Activated T-helper 1 cell treated with Interleukin-2 at 50 U/mL for 16 hours (primary cell): ENCODE measurements at places on chromosomes 16 and 17.

GRCh38 chr17:48444516-48445247, 14.7 kb upstream of the SKAP1 start:
- DNase-seq: no peak

DNA sequence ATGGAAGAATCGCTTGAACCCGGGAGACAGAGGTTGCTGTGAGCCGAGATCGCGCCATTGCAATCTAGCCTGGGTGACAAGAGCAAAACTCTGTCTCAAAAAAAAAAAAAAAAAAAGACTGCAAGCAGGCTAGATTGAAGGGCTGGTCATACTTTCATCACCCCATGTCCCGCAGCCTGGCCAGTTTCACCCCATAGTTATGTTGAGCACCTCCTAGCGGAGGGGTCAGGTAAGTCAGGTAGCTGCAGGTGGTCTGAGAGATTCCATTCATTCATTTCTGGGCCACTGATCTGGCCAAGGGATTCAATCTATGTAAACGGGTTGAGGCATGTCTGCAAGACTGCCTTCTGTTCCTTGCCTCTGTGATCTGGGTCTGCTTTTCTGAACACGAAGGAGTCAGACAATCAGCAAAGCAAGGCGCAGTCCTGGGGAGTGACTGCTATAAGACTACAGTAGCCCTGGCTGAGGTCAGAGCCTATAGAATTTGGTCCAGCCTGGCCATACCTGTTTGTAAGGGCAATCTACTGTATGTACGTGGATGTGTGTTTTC, 23.6 kb upstream of the BPTF start:
- no peak for DNase-seq

DNA sequence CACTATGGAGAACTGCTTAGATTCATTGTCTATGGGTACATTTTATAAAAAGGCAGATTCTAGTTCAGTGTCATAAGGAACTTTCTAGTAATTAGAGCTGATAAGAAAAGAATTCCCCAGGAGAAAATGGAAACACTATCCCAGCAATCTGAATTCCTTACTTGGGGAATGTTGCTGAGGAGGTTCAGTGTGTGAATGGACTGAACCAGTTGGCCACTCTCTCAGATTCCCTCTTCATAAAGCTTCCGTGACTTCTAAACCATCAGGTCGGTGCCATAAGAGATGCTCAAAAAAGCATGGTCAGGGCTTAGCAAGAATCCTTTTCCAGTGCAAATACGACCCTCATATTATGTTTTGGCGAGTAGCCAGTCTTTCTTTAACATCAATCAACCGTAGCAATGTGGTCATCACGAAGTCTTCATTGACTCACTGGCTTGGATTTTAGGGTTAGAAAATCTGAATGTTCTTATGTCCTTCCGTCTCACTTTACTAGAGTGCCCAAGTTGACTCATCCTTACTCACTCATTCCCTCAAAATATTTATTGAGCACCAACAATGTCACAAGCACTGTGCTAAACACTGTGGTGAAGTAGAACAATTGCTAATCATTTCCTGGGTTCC, 102.7 kb upstream of the HLF start:
- DNase-seq: no peak

DNA sequence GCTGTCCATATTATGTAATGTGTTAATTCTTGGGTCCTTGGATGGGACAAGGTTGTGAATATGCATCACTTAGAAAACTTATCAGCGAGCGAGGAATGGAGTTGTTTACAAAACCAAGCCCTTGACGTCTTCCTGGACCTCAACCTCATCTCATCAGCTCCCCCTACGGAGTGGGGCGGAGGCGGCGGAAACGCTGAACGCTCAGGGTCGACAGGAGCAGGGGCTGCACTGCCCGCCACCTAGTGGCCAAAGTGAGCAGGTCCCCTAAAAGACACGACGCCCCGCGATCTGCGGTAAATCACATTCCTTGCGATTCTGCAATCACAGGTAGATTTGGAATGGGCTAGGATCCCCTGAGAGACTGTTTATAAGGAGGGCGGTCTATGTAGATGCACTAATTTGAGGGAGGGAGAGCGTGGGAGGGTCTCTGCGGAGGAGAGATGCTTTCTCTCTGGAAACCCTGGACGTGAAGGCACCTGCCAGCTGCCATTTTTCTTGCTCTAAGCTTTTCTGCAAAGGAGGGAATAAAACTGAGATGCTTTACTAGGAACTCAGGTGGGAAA, 5.4 kb upstream of the ICAM2 start:
- DNase-seq: peak; percentile 90

GRCh38 chr16:21277927-21278706, at the start of gene CRYM:
TSS of gene CRYM (minus strand) at chr16:21278290. CDS start at chr16:21278251, 39 bp downstream.
- DNase-seq: no peak

GRCh38 chr17:42772945-42773289, 332 bp upstream of the VPS25 start:
- DNase-seq: no peak

DNA sequence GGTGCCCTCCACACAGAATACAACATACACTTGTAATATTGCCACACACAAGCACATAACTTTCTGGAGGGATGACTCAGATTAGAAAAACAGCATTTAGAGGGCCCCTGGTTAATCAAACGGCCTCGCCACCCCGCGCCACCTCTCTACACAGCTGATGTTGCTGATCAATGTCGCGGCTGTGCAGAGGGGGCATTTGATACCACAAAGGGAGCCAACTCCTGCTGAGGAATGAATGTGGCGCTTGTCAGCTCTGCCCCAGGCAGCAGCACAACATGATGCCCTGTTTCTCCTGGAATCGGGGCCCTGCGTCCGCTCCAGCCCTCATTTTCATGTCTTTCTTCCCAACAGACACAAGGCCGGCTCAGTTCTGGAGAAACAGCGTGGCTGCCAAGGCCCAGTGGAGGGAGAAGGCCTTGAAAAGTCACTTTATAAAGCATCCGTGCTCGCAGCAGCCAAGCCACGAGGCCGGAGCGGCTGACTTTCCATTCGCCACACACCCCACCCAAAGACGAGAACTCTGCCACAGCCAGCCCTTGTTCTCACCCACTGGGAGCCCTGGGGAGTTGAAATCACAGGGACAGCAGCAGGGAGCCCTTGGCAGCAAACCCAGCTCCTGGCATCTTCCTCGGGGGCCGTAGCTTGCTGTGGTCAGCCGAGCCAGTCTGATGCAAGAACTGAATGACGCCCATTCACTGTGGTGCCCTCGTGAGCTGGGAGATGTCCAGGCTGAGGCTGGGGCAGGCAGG, 65.6 kb downstream of the XYLT1 start:
- DNase-seq: no peak

DNA sequence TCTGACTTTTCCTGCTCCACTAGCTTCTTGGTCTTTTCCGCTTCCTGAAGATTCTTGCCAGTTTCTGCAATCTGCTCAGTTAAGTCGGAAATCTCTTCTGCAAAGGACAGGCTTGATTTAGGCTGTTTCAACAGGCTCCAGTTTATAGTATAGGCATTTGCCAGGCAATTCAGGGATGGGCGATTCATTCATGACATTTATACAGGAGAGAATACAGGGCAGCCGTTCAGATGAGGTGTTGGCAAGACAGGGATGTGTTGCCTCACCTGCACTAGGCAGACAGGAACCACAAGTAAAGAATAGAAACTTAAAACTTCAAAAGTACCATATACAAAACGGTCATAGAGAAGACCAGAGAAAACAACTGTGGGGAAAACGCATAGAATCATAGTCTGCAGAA, 61.7 kb downstream of the MYH13 start:
- DNase-seq: no peak

DNA sequence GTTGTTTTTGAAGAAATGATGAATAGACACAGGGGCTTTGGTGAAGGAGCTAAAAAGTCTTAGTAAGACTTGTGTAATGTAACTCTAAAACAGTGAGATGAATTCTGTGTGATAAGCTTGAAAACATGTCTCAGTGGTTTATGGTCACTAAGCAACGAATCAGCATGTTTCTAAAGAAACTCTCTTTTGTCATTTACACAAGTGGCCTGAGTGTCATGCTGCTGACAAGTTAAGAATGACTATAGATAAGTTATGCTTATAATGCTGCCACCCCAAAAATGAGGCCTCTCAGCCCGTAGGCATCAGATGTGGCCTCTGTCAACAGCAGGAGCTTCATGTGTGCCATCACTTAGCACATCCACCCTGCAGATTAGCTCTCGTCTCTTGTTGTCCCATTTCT, 8.7 kb downstream of the COX10 start:
- DNase-seq: no peak

- no peak for DNase-seq
Observed at GRCh38 chr17:82112181-82112913, 14.3 kb upstream of the FASN start.

DNA sequence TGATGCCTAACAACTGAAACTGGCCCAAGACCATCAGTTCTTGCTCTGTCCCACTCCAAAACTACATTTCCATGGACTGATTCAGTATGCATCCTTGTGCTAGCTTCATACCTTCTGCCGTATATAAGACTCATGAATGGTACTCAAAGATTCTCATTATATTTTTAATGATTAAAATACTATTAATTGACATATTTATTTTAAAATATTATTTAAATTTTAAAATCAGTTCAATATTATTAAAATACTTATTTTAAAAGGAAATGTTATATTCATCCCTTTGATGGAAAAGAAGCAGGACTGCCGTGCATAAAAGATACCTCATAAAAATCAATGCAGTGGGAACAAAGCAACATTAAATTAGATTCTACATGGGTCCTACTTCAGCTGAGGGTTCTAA, 153.4 kb downstream of the AXIN2 start:
- DNase-seq: no peak

DNA sequence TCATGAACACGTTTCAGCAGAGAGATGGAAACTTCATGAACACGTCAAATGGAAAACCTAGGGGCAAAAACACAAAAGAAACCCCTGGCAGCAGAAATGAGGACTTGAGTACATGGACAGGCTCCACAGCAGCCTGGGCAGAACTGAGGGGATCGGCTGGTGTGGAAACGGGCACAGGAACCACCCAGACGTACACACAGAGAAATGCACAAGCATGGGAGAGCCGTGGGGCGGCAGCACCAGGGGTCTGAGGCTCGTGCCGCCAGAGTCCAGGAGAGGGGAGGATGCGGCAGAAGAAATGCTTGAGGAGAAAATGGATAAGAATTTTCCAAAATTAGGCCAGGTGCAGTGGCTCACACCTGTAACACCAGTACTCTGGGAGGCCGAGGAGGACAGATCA, 30.0 kb downstream of the MAP1LC3B start:
- no peak for DNase-seq

GRCh38 chr17:80604009-80604669, 59.5 kb downstream of the RPTOR start:
- no peak for DNase-seq

GRCh38 chr17:54194268-54194667, 371.5 kb downstream of the KIF2B start:
- DNase-seq: no peak

DNA sequence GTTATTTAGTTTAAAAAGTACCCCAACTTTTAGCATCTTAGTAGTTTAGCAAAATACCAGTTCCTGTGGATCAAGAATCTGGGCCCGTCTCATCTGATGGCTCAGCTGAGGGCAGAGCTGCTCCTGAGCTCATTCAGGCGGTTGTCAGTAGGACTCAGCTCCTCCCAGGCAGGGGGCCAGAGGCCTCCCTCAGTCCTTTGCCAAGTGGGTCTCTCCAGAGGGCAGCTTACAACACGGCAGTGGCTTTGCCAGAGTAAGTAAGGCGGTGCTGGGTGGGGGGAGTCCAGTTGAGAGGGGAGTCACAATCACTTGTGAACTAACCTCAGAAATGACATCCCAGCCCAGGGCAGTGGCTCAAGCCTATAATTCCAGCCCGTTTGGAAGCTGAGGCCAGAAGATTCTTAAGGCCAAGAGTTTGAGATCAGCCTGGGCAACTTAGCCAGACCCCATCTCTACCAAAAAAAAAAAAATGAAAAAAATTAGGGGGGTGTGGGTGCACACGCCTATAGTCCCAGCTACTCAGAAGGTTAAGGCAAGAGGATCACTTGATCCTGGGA, 81.5 kb upstream of the MED9 start:
- DNase-seq: no peak

DNA sequence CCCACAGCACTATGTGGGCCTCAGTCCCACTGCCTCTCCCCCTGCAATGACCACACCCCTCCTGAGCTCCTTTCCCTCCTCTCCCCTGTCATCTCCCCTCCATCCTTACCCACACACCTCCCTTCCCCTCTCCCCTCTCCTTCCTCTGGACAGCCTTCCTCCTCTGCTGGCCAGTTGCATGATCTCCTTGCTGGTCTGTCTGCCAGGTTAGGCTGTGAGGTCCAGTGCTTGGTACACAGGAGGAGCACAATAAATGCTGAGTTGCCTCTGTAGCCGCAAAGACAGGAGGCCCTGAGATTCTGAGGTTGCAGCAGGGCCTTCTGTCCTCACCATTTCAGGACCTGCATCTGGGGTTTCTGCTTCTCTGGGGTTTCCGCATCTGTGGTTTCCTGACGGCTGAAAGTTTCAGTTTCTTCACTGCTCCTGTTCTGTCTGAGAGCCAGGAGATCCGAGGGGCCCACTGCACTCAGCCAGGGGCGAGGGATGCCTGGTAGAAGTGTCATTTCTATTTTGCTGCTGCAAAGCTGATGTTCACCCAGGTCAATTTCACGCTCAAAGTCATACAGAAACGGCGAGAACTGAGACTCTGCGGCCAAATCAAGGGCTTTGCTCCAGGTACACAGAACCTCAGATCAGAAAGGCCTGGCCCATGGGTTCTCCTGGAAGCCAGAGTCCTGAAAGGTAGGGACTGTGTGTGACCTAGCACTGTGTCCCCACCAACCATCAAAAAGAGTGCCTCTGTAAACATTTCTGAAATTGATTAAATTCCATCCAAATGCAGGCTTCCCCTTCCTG, 4.6 kb upstream of the SLC12A3 start:
- DNase-seq: no peak

GRCh38 chr16:88333848-88334777, 48.6 kb upstream of the ZNF469 start:
- DNase-seq: no peak

GRCh38 chr16:79962962-79963361, 362.4 kb upstream of the MAF start:
- DNase-seq: no peak

DNA sequence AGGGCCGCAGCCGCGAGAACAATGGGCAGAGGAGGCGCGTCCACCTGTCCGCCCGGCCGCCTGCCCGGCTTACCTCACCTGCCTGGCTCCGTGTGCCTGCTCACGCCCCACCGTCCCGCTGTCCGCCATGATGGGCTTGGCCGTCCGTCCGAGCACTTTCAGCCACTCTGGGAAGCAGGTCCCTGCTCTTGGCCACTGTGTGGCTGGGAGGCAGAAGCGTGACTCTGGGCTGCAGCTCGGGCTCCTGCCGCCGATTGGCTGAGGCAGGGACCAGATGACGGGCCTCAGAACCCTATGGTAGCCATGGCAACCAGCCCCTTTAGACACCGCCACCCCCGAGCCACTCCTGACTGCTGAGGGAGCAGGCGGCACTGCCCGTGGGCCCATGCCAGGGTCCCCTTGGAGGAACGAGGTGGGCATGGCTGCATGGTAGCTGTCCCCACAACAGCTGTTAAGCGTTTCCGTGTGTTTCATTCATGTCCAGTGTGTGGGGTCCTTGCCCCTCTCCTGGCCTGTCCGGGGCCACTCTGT, 8.9 kb upstream of the AXIN1 start:
- no peak for DNase-seq

- DNase-seq: no peak
Observed at GRCh38 chr17:82844796-82845162, 5.0 kb upstream of the ZNF750 start.

GRCh38 chr17:75404731-75405364, 630 bp downstream of the GRB2 start:
- DNase-seq: peak; percentile 33

- no peak for DNase-seq
Observed at GRCh38 chr17:47949946-47950345, 7.7 kb downstream of the PRR15L start.

GRCh38 chr16:53713403-53714204, 9.6 kb downstream of the FTO start:
- no peak for DNase-seq

GRCh38 chr17:41184480-41184961, at the start of gene KRTAP4-1:
TSS of gene KRTAP4-1 (minus strand) at chr17:41184911. CDS start at chr17:41184854, 57 bp downstream.
- no peak for DNase-seq
